ENCODE measurements at places on chromosomes 7 and 10.

DNA sequence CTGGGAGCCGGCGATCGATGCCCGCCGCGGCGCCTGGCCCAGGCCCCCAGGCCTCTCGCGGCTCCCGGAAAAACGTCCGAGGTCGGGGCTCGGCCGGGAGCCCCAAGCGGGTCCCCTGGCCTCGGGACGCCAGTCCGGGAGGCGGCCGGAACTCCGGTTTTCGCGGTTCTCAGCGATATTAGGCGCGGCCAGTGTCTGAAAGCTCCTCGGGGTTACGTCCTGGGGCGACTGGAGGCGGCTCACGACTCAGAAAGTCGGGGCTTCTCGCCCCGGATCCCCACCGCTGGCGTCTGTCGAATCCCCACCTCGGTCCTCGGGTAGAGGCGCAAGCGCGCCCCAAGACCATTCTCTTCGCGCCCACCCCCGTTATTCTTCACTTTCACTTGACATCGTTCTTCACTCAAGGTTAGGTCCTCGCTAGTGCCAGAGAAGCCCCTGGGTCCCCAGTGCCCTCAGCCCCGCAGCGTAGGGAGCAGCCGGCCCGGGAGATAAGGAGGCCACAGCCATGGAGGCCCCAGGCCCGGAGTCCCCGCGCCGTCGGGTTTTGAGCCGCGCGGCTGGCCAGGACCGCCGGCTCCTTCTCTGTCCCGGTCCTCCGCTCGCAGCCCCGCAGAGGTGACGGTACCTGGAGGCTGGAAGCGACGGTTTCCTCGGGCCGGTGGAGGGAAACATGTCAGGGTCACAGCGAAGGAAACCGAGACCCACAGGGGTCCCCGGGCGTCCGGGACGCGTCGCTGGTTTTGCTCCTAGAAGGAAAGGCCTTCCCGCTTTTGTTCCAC lies 35.2 kb upstream of the EBLN1 start:
- DNase-seq: peak; percentile 55

DNA sequence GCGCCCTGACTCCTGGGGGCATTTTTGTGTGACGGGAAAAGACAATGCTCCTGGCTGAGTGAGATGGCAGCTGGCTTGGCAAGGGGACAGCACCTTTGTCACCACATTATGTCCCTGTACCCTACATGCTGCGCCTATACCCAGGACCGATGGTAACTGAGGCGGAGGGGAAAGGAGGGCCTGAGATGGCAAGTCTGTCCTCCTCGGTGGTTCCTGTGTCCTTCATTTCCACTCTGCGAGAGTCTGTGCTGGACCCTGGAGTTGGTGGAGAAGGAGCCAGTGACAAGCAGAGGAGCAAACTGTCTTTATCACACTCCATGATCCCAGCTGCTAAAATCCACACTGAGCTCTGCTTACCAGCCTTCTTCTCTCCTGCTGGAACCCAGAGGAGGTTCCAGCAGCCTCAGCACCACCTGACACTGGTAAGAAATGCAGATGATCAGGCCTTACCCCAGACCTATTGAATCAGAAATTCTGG lies at the start of gene ARMS2:
Gene ARMS2 (plus strand): TSS at position 51 of the 478 bp plus-strand sequence. CDS start 75 bp downstream, at position 126.
- no peak for DNase-seq

GRCh38 chr7:150621376-150621775 lies 10.8 kb downstream of the GIMAP6 start:
- DNase-seq: peak; percentile 32

GRCh38 chr7:35546691-35547429 lies 148.1 kb downstream of the HERPUD2 start:
- no peak for DNase-seq

DNA sequence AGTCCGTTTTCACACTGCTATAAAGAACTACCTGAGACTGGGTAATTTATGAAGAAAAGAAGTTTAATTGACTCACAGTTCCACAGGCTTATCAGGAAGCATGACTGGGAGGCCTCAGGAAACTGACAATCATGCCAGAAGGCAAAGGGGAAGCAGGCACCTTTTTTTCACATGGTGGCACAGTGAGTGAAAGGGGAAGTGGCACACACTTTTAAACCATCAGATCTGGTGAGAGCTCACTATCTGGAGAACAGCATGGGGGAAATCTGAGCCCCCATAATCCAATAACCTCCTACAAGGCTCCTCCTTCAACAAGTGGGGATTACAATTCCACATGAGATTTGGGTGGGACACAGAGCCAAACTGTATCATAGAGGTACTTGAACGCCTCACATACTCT lies 30.0 kb downstream of the AGR3 start:
- DNase-seq: no peak

DNA sequence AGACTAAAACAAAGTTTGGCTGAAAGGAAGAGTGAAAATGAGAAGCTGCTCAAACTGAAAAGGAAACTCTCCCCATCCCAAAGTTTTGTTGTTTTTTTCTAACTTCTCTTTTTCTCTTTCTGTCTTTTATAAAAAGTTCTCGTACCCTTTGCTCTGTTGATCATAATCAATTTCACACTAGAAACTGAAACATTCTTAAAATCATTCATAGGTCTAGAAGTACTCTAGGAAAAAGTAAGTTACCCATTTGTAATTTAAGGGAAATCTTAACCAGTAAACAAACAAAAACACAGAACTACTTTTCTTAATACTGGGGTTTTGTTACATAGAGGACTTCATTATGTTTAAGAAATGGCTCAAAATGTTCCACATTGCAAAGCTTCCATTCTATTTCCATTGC lies 339.8 kb downstream of the SEMA3D start:
- no peak for DNase-seq

DNA sequence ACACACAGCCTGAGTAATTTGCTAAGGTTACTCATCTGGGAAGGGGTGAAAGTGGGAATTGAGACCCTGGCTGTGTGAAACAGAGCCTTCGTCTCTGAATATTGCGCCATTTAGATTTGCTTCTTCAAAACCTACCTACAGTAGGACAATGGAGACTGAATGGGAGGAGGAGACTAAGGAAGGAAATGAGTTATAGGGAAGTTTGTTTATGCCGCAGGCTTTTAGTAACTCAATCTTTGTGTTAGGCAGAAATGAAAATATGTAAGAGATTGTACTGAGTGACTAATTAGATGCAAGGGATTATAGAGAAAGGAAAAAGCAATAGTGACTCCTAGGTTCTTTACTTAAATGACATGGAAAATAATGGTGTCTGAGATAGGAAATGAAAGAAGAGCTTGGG lies 80.2 kb downstream of the KCND2 start:
- DNase-seq: no peak

DNA sequence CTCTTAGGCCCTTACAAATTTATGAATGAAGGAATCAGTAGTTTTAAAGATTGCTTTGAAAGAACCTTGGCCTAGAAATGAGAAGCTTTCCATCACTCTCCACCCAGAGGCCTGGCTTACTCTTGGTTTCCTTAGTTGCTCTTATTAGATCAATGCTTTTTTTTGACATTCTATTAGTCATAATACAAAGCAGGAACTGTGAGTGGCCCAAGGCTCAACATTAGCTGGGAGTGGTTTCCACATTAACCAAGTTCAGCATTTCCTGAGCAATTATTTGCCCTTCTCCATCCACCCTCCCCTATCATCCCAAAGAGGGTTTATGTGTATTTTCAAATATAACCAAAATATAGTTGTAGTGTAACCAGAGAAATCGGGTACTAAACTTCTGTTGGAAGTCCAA lies 103.4 kb upstream of the FAM204A start:
- no peak for DNase-seq

DNA sequence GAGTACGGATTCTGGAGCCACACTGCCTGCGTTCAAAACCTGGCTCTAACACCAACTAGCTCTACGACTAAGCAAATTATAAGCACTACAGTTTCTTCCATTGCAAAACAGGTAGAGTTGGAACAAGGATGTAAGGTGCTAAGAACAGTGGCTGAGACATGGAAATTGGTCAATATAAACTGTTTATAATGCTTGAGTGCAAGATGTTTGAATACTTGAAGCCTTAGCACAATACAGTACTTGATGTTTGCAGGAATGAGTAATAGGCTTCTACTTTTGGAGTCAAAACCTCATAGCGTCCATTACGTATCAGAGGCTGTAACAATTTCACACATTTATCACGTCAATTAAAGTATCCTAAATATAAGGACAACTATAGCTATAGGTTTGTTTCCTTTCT lies 6.9 kb downstream of the NT5C2 start:
- no peak for DNase-seq

- DNase-seq: no peak
These were observed 18.9 kb downstream of the ATP6V1F start for GRCh38 chr7:128881458-128882125.

DNA sequence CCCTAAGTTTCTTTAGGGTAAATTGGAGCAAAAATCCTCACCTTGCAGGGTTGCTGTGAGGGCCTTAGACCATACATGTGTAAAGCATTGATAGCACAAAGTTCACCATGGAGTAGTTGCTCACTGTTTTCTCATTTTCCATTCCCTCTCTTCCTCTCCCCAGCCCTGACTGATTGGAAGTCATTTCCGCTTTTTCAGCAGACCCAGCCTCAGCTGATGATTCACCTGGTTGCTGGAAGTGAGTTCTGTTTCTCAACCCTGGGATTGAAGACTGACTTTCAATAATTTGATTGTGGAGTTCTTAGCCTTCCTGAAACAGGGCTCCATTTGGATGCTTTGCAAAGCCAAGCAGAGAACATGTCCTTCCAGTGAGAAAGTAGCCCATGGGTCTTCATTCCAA lies 107.0 kb downstream of the PLXNA4 start:
- no peak for DNase-seq

- no peak for DNase-seq
These were observed 251.4 kb upstream of the ZMIZ1 start for GRCh38 chr10:78817361-78817760.

DNA sequence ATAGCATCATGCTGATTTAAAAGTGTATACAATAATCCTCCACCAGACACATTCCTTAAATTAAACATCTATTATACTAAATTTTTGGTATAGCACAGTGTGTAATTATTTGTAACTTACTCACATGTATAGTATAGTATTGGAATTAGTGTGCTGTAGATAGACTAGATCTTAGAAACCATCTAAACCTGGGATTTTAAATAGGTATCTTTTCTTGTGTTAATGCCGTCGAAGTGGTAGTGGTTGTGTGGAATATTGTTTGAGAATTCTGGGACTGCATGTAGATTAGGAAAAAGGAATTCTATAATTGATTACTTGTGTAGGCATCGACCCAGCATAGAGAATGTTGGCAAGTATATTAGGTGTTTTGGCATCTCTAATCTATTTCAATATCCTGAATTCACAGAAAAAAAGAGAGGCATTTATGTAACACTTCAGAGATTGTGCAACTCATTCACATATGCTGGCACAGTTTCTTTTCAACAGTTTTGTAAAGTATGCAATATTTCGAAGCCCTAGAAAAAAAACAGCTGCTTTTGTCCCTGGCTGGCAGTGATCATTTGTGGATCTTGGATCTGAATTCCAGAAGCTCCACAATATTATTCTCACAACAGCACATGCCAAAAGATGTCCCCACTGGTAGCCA lies 145.5 kb upstream of the AGR3 start:
- DNase-seq: no peak

GRCh38 chr10:76839276-76839675 lies 798.3 kb downstream of the KCNMA1 start:
- DNase-seq: no peak

- DNase-seq: peak; percentile 24
These were observed 9.8 kb downstream of the AGBL3 start for GRCh38 chr7:134996097-134996550.

- DNase-seq: no peak
These were observed 104.7 kb upstream of the EEPD1 start for GRCh38 chr7:36048141-36048901.

- DNase-seq: no peak
These were observed 245.7 kb downstream of the TCERG1L start for GRCh38 chr10:131065673-131066305.

DNA sequence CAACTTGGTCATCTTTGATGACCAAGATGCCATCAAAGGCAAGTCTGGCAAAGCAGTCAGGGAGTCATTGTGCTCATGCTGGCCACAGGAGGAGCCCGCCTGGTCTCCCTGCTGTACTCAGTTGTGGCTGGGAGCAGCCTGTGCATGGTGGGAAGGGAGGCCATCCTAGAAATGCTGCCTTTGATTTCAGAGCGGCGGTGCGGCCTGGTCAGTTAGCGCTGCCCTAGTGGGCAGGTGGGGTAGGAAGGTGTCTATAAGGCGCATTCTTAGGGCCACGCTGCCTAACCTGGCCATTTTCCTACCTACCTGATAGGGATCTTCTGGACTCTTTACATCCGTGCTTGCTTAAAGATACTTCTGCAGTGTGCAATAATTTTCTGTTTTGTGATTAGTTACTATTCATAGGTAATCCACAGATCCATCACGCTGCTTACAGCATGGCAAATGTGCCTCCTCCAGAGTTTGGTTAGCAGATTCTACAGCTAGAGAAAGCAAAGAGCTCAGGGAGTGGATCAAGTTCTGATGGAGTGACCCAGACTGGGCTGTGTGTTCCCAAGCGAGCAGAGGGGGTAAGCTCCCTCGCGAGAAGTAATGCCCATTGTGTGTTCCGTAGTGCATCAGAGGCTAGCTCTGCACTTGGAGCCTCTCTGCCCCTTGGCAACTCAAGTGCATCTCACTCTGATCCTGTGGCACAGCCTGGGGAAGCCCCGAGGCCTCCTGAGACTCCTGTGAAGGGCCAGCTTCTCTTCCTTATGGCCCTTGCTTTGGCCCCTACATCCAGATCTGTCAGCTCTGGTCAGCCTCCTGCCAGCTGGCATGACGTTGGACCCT lies 970.1 kb upstream of the ZNF722 start:
- no peak for DNase-seq

DNA sequence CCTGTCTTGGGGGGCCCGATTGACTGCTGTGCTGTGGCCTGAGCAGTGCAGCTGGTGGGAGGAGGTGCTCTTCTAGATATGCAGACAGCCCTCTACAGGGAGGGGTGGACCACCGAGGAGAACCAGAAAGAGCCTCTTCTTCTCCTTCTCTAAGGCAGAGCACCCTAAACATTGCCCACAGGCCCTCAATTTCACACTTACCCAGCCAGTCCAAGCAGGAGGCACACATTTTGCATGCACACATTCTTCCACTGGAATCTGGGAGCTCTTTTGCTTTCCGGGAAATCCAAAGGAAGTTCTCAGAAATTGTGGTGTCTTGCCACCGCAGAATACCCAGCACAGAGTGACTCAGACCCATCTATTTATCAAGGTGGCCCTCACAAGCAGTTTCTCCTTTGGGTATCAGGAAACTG lies 45.8 kb downstream of the EEPD1 start:
- no peak for DNase-seq

DNA sequence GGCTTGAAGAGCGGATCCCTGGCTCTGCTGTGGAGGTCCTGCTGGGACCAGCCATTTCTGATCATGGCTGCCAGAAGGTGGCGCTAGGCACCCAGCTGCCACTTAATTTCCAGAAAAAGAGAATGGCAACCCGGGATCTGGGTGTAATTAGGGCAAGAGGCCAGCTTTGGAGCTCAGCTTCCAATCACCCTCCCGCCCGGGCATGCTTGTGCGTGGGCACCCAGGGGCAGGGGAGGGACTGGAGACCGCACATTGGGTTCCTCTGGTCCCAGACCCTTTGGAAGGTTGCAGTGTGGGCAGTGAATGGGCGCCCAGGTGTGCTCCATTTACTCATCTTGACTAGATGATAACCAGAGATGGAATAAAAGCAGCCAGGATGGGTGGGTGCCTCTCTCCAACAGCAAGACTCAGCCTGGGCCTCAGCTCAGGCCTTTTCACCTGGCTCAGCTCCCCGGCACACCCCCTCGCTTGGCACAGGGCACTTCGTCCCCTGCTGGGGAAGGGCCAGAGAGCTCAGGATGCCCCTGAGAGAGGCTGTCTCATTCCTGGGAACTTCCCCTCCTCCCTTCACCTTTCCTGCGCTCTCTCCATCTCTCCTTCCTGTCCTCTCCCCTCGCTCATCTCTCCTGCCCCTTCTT lies 14.7 kb downstream of the FAM241B start:
- peak; percentile 50 for DNase-seq

GRCh38 chr10:92173996-92174395 lies 116.9 kb downstream of the CPEB3 start:
- DNase-seq: no peak

GRCh38 chr7:101017064-101017777 lies 2.7 kb upstream of the MUC17 start:
- peak; percentile 81 for DNase-seq
